Caco-2 (cell line): ENCODE measurements at places on chromosomes 5 and 9. TPM values are rescaled to one million over a fixed set of nuclear protein-coding genes. Genes with fewer than 3 reads are reported as not detected.

The SLC6A18 gene
- not detected in 2 replicates for total RNA-seq

The GAPT gene
- total RNA-seq = not detected in 2 replicates

The HBEGF gene
- 5.2 and 5.8 TPM in 2 replicates for total RNA-seq

The CDC37L1 gene
- total RNA-seq = 8.7 and 9.3 TPM in 2 replicates

The CDX1 gene
- total RNA-seq = 0.29 and 0.65 TPM in 2 replicates

The NXNL2 gene
- total RNA-seq = 0.52 and 0.60 TPM in 2 replicates

The CRAT gene
- total RNA-seq = 16.2 and 20.7 TPM in 2 replicates

The STX17 gene
- total RNA-seq = 40.2 and 41.1 TPM in 2 replicates

The FOXD4L5 gene
- 0.25 and 0.42 TPM in 2 replicates for total RNA-seq
